ENCODE measurements at places on chromosomes 7 and 10. TPM values are rescaled to one million over a fixed set of nuclear protein-coding genes. Genes with fewer than 3 reads are reported as not detected.

Gene OR2A1
- total RNA-seq: not detected

Gene RNF148
- total RNA-seq: not detected

DNA sequence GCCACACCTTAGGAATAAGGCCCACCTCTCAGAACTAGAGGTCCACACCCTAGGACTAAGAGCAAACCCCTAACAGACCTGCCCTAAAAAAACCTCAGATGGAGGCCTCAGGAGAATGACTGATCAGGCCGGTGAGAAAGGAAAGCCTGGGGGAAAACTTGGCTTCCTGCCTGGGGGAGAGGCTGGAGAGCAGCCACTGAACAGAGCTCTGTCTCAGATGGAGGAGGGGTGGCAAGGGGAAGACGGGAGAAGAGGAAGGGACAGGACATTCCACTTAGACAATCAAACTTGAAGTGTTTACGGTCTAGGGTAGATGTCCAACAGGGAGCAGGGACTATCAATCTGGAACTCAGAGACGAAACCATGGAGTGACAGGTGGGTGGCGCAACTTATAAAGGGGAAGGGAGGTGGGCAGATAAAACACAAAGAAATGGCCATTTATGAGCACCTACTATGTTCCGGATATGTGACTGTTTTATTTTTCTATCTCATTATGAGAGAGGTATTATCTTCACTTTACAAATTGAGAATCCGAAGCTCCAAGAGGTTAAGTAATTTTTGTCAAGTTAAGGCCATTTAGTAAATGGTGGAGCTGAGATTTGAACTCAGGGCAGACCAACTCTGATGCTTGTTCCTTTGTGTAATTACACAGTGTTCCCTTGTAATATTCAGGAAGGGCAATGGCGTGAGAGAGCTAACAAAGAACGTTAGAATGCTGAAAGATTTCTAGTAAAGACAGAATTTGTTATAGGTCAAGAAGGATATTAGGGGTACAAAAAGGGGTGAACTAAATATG, 82.6 kb downstream of the DNMBP start:
- DNase-seq: no peak

DNA sequence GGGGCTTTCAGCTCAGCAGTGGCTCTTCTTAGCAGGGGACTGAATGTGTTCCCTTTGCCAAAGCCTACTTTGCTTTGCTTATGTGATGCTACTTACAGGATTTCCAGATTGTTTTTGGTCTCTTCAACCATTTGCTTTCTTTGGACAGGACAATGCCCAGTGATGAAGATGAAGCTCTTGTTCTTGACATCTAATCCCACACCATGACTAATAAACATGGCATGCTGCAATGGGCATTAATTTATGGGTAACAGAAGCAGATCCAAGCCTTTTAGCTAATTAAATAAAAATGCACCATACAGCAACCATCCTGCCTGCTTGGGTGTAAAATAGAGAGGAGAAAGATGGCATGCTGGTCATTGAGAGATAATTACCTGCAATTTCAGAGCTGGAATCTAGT, 175.5 kb upstream of the ITGB1 start:
- DNase-seq: no peak

DNA sequence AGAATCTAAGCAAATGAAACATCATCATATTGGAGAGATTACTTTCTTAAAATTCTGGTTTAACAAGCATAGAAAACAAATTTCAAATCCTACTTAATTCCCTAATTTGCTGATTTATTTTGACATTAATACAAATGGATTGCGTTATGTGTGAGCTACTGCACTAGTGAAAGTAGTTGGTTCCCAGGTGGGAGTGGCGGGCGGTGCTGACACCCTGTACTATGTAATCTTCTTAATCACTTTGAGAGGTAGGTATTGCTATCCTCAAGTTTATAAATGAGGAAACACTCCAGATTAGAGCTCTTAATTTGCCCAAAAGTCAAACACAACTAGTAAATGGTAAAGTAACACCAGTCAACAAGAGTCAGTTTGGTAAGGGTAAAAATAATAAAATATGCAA, 131.1 kb downstream of the ELAPOR2 start:
- DNase-seq: no peak

- no peak for DNase-seq
Observed at GRCh38 chr7:55048221-55048859, 29.5 kb downstream of the EGFR start.

GRCh38 chr10:17387861-17388503, 66.4 kb downstream of the ST8SIA6 start:
- no peak for DNase-seq

DNA sequence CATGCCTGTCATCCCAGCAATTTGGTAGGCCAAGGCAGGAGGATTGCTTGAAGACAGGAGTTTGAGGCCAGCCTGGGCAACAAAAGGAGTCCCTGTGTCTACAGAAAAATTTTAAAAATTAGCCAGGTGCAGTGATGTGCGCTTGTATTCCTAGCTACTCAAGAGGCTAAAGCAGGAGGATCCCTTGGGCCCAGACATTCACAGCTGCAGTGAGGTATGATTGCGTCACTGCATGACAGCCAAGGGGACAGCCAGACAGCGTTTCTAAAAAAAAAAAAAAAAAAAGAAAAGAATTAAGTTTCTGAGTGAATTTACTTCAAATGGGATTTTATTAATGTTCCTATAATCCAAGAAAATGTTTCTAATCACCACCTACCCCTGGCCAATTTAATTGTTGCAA, 87.4 kb upstream of the RNF148 start:
- no peak for DNase-seq
